ENCODE measurements at places on chromosomes 2 and 18.

GRCh38 chr2:120385355-120386127 lies 39.6 kb downstream of the INHBB start:
- DNase-seq = no peak

DNA sequence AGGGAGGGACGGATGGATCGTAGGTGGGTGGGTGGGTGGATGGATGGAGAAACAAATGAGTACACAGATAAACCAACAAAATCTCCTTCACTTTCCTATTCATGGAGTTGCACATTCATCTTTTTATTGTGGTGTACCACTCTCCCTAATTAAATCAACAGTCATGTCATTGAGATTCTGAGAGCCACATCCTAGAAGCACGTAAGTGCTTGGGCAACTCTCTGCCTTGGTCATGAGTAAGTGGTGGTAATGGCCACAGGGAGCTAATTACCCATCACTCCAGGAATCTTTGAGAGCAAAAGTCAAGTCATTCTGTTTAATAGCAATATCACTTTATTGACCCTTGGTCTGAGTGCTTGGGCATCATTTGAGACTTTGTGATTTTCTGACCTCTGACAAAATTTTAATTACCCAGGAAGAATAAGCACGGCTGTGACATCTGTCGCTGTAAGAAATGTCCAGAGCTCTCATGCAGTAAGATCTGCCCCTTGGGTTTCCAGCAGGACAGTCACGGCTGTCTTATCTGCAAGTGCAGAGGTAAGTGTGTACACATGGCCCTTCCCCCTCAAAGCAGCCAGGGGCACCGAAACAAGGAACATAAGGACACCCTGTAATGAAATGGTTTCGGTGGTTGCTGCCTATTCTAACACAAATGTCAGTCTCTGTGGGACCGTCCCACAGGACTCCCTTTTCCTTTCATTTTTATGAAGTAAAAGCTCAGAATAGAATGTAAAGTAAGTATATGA lies 85.9 kb downstream of the FEZ2 start:
- DNase-seq = no peak

- DNase-seq = no peak
Observed at GRCh38 chr2:138716183-138716582, 64.0 kb downstream of the NXPH2 start.

- DNase-seq = no peak
Observed at GRCh38 chr2:49067971-49068370, 86.3 kb downstream of the FSHR start.

DNA sequence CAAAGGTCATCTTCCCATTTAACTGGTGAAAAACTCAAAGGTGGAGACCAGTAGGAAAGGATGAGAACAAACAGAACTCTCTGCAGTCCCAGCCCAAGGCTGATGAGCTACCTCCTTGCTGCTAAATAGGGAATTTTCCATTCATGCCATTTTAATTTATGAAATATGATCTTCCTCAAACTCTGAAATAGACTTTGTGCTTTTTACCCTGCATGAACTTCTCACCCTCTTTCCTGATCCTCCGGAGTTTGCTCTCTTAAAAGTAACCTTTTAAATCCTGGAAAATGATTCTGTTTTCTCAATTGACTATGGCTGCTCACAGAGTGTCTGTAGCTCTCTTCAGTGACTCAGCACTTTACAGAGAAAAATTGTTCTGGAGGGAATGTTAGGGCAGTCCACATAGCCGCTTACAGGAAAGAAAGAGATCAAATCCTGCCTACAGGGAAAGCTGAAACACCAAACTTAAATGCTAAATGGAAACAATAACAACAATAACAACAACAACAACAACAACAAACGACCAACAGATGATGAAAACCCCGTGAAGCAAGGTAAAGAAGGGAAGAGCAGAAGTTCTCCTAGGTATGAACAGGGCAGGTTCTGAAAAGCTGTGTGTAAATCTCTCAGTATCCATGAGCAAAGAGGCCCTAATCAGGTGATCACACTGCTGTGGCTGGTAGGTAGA lies 79.8 kb upstream of the SESTD1 start:
- no peak for DNase-seq

- DNase-seq = no peak
Observed at GRCh38 chr2:171652416-171652785, 34.9 kb upstream of the DYNC1I2 start.

DNA sequence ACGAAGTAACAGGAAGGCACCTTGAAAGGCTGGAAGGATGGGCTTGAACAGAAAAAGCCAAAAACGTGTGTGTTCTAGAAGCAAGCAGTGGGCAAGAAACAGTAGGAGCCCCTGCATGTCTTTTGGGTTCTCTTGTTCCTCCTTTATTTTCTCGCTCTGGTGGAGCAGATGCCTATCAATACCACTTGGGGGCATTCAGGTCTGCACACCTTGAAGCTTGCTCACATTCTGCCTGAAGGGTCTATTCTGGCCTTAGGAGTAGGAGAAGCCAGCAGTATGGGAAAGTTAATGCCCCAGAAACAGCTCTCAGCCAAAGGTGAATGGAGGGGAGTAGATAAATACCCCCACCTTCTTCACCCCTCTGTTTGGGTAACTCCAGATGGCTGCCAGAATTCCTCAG lies 204.5 kb downstream of the TXNL1 start:
- no peak for DNase-seq

DNA sequence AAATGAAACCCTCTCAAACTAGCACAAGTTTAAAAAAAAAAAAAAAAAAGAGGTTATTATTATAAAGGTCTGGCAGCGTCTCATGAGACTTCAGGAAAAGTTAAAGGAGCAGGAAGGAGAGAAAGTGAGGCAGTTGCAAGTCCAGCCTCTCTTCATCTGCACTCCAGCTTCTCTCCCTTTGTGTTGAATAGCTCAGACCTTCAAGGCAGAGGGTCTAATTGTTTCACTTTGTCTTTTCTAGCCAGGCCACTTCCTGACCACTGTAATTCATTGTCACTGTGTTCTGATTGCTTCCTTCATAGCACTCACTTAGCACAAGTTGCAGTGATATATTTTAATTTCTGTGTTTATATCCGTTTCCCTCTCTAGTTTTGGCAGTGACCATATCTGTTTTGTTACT lies 99.9 kb downstream of the SPATS2L start:
- no peak for DNase-seq

- no peak for DNase-seq
Observed at GRCh38 chr2:37894601-37895000, 30.5 kb upstream of the RMDN2 start.

DNA sequence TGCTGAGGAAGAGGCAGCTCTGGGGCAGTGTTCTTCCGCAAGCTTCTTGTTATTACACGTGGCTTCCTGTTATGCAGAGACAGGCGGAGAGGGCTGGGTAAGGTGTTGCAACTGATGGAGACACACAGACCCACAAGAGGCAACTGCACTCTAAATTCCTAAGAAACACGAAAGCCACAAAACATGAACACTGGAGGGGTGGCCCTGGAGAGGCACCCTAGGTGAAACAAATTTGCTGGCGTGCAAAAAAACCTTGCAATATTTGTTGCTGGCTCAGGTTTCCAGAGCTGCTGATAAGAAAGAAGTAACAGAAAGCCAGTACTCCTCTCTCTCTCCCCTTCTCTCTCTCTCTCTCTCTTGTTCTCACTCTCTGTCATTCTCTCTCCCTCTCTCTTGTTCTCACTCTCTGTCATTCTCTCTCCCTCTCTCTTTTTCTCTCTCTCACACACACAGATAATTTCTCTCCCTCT lies 31.8 kb downstream of the ARHGAP25 start:
- DNase-seq = no peak

- DNase-seq = no peak
Observed at GRCh38 chr2:20516646-20517341, 69.9 kb downstream of the RHOB start.

- DNase-seq = no peak
Observed at GRCh38 chr18:31302991-31303390, 15.0 kb upstream of the DSG1 start.

DNA sequence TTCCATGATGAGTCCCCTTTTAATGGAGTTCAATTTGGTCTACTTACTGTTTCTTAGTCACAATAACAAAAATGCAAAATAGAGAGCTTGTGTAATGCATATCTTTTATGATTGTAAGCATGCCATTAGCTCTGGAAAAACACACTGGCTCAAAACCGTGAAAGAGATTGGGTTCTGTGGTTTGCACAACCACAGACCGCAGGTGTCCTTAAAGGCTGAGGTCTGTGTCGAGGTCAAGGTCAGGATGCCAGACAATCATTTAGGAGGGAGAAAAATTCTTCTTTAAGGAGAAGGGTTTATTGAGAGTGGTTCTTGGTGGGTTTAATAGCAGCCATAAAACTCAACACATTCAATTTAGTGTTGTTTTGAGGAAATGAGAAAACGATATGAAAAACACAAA lies 487.2 kb downstream of the GALR1 start:
- no peak for DNase-seq

GRCh38 chr2:242012956-242013764 lies 143.6 kb downstream of the RTP5 start:
- DNase-seq = peak; percentile 40

DNA sequence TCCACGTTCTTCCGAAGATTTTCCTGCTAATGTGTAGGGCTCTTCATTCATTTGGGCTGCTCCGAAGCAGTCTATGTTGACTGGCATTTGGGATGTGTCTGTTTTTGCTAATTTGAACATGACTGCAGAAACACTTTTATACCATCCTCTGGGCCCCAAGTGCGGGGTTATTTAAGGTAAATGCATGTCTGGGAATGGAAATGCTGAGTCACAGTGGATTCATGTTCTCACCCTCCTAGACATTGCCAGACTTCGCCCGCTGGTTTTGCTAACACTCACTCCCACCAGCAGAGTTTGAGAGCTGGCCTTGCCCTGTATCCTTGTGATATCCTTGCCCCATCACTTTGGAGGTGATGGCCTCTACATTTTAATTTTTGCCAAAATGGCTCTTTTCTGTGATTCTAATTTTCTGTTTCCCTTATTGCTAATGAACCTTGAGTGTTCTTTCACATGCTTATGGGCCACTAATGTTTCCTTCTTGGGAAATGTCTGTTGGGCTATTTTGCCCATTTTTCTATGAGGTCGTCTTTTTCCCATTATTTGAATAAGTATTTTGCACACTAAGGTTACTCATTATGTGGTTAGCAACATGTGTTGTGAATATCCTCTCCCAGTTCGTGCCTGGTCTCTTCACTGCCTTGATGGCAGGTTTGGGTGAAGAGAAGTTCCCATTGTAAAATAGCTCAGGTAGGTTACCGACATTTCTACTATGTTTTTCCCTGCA lies 204.1 kb downstream of the GLI2 start:
- no peak for DNase-seq

DNA sequence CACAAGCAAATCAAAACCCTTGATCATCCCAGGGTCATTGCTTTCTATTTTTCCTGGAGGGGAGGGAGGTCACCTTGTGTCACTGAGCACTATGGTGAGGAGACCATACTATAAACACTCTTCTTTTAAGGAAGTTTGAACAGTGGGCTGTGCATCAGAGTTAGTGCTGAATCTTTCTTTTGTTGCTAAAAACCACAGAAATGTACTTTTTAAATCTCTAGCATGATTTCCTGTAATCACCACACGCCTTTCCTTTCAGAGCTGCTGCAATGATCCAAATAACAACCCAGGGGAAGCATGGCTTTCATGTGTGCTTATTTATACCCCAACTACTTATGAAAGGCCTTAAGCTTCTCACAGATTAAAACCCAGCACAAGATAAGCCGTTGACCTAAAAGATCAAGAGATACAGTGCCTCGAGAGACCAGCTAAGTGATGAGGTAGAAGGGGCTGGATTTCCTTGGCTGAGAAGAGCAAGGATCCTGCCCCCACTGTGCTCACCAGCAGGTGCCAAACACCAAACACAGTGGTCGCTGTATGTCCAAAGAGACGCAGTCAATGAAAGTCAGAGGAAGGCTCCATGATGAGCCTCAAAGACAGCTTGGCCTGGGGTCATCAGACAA lies 34.7 kb downstream of the TRABD2A start:
- no peak for DNase-seq

GRCh38 chr2:27581417-27582128 lies 1.3 kb upstream of the ZNF512 start:
- no peak for DNase-seq
